CMK (cell line): ENCODE measurements at places on chromosomes 4 and X.

DNA sequence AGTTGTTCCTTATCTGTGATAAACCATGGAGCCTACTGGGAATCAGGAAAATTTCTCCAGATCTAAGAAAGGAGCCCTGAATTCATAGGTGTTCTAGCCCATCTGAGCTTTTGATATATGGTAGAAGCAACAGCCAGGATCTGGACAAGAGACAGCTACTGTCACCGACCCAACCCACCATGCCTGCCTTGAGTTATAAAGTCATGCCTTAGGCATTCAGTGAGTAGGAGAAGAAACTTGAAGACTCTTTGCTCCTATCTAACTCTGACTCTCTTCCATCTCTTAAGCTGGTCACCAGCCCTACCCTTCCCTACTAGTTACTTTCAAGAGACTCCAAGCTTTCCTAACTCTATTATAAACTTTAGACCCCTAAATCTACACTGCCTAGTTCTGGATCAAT lies 83.9 kb upstream of the FAM9B start:
- no peak for DNase-seq

GRCh38 chr4:67935888-67936287 lies 27.4 kb downstream of the TMPRSS11A start:
- DNase-seq: no peak

- no peak for DNase-seq
Observed at GRCh38 chr4:124703154-124703553, 9.4 kb downstream of the ANKRD50 start.

DNA sequence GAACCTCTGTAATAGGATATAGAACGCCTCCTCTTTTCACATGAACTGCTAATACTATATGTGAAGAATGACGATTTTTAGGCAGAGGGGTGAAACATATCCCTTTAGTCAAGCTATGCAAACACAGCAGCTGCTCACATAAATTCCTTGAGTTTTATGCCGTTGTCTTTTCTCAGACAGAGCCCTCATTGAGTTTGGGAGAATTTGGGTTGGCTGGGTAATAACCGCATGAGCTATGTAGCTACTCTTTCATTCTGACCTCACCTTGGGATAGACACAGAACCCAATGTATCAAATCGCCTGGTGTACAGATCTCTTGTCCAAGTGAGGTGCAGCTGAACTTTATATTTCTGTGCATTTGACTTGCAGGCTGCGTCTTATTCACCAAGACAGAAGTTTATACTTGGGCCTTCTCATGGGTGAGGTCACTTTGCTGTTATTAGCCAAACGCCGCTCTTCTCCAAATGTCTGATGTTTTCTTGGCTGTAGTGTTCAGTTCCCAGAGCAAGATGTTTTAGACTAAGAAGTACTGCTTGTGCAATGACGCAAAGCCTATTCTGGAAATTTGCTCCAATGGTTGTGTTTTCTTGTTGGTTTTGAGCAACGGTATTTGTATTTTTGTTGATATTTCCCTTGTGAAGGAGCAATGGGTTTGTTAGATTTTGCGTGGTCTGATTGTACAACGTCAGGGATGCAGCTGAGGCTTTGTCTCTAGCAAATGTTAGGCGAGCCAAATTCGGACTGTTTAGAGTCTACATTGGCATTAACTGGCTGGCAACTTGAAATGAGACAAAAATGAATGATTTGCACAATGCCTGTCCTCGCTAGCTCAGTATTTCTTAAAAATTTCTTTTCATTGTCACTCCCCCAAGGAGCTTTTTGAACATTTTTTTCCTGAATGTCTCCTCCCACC lies 11.2 kb upstream of the SPARCL1 start:
- no peak for DNase-seq

GRCh38 chr4:1208266-1208961 lies 36.0 kb upstream of the SPON2 start:
- DNase-seq: no peak
